ENCODE measurements at places on chromosomes 7 and 10.

DNA sequence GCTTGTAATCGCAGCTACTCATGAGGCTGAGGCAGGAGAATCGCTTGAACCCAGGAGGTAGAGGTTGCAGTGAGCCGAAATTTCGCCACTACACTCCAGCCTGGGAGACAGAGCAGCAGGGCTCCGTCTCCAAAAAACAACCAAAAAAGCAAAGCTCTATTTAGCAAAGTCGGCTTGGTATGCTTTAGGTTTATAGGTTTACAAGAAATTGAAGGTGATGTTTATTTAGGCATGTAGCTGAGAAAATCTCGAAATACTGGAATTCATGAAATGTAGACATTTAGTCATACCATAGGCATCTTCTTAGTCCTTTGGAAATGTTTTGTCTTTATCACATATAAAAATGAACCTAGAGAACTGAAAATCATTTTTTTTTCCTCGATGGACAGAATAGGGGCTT lies 453.8 kb upstream of the ANKRD30A start:
- no peak for DNase-seq

DNA sequence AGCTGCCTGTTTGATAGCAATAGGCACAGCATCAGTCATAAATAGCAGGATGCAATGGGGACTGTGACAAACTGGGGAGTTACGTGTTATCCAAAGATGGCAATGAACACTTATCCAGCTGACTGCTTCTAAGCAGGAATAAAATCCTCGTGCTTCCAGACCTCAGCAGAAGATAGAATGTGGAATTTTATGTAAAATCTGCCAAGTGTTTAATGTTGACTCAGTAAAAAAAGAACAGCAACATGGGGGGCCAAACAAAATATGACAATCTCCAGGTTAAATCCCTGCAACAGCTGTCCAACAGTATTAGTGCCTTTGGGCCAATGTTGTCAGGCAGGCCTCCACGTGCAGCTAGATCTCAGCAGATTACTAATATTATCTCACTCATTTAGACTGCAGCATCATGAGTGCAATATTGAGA lies 127.3 kb downstream of the SEMA3C start:
- no peak for DNase-seq

DNA sequence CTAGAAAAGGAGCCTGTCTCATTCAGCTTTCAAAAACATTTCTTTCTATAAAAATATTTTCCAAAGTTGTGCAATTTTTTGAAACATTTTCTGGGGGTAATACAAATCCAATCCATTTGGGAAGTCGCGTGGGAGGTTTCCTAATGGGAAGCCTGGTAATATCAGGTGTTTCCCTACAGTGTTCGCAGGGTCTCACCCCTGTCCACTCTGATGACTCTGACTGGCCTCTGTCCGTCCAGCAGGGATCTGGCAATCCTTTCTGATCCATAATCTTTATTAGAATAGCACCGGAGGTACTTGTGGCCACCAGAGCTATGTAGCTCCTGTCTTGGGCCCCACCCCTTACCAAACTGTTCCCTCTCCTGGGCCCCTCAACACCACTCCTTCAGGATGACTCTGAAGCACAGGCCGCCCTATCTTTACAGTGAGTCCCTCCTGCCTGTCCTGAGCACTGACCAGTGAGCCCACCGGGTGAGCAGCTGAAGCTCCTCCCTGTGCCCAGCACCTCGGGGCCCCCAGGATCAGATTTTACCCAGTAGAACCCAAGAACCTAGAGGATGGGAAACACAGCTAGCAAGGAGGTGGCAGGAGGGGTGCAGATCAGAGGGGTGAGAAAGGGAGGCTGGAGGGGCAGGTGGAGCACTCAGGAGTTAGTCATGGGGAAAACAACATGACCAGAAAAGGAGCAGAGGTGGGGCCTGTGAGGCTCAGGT lies 84.8 kb downstream of the PTPRE start:
- no peak for DNase-seq

DNA sequence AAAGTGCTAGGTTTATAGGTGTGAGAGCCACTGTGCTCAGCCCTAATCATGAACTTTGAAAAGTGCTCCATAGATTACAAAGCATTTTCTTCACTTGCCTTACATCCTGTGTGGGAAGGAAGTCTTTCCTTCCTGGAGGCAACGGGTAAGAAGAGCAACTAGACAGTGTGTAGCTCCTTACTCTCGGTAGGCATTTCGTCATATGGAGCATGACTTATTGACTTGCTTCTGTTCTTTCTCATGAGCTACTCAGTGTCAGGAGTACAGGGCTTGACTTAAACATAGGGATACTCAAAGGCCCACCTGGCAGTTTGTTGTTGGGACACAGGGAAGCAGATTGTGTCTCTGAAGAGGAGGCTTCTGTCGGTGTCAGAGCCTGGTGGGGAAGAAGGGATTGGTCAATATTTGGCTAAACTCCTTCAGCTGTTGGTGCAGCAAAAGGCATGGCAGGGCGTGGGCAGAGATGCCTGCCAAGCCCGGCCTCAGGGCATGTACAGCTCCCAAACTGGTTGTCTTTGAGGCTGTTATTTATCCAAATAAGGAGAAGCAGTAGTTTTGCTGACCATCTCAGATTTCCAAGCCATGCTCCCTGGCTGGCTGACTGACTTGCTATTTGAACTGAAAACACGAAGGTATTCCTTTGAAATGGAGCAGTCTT lies 248.9 kb downstream of the KIAA1217 start:
- DNase-seq: no peak

DNA sequence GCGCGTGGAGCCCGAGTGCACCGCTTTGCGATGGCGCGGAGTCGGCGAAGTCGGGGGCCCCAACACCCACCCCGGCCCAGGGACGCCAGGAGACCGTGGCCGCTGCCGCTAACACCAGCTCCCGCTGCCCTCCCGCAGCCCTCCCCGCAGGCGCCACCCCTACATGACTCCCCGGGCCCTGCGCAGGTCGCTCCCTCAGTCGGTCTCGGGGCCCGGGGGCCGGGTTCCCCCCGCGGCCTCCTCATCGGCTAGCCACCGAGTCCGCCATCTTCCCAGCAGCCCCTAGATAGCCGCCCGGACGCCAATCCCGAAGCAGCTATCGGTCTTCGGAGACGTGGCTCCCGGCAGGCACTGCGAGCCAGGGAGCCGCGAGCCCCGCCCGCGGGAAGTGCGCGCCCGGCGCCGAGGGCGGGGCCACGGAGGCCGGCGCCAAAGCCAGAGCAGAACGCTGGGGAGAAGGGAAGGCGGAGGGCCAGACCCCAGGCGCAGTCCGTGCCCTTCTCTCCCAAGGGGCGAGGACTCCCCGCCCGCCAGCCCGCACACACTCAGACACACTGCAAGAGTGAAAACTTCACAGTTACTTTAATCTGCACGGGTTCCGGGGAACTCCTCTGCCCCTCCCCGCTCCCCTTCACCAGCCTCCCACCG lies at the start of gene FASTK:
TSS of gene FASTK (minus strand) at position 288 of the 648 bp plus-strand sequence. CDS start at position 245, 43 bp downstream.
- DNase-seq: peak; percentile 85

- no peak for DNase-seq
These were observed 173.1 kb upstream of the LRRTM3 start for GRCh38 chr10:66752714-66753113.

DNA sequence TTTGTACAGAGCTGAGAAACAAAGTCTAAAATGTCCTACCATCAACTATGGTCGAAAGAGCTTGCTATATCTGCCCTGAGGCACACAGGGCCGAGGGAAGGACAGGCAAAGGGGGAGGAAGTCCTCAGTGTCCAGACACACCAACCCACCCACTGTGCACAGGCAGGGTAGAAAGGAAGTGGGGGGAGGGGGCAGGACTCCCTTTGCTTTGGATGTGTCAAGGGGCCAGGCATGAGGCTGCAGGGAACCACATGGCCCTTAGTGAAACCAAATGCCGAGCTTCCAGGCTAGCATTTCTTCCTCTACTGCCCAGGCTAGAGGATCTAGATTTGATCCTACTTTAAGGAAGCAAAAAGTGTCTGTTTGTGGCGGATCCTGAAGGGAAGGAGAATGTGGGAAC lies 28.6 kb downstream of the KCNH2 start:
- DNase-seq: no peak

- no peak for DNase-seq
These were observed 18.8 kb downstream of the NEBL start for GRCh38 chr10:20877986-20878983.

DNA sequence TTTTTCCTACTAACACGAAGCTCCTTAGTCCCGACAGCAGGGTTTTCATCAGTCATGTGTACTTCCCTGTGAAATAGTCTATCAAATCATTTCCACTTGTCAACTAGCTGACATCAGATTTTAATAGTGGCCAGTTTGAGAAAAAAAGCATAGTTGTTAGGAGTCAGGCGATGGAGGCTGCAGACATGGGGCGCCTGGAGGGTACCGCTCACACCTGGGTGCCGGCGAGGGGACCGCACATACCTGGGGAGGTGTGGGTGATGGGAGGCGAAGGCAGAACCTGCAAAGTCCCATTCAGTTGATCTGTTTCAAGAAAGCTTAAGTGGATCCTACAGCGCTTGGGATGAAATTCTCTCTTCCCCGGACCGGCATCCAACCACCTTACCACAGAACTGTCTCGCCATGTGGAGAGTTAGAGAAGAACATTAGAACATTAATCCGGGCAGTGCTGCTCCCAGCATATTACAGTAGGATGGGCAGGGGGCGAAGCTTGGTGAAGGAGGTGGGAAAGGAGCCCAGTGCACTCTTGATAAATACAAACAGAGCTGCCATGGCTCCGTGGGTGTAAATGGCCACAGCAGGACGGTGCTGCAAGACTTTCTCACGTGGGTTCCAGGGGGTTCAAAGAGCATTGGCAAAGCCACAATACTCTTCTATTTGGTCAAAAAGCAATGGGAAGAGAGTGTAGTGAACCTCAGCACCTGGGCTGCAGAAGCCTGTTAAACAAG lies 24.2 kb downstream of the ADARB2 start:
- no peak for DNase-seq

All from activated CD4-positive, CD25-positive, alpha-beta regulatory T cell treated with anti-CD3 and anti-CD28 coated beads, Interleukin-2, amount 50 U/mL, for 72 hours (primary cell).